ENCODE measurements at places on chromosomes 7 and 10.

DNA sequence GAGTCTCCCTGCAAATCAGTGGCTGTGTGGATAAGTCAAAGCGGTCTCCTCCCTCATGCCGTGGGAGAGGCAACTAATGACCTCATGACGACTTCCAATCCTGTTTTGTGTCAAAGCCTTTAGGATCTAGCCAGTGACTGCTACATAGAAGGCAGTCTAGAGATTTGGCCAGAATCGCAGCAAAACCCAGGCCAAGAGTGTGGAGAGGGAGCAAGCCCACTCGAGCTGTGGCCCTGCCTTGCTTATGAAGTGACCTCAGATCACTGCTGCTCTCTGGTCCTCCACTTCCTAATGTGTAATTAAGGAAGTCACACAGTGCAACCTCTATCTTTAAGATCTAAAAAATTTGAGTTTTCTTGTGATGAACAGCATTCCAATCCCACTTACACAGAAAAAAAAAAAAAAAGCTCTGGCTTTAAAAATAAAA lies 296.7 kb upstream of the KLF6 start:
- DNase-seq, result no peak

DNA sequence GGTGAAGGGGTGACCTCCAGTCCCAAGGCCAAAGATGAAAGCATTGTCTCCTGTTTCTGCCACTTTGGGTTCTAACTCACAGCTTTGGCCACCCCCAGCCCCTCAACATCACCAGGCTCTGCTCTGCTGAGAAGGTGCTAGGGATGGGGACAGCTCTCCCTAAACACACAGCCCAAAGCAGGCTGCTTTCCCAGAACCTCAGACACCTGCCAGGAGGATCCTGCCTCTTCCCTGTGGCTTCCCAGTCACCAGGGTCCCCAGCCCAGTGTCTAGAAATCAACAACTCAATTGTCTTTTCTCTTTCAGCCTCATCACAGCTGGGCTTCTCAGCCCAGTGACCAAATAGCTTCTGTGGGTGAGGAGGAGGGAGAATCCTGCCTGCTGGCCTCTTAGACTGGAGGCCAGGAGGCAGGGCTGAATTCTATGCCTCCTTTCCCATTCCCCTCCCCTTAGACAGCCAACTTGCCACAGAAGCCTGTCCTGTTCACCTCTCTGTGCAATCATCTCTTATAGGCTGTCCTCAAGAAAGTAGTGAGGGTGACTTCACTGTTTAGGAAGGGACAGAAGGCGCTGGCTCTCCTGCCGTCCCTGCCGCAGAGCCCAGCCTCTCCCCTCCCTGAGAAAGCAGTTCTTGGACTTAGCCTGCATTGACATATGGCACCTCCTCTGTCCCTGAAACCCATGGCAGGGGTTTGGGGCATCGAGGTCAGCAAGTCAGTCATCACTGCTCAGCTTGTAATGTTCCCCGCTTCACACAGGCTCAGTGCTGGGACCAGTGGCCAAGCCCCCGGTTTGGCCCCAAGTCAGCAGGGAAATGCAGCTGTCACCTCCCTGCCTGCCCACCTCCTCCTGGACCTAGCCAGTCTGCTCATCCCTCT lies 3.7 kb downstream of the FGF8 start:
- DNase-seq, result no peak

GRCh38 chr10:97975598-97975997 lies 54.8 kb downstream of the CRTAC1 start:
- no peak for DNase-seq

DNA sequence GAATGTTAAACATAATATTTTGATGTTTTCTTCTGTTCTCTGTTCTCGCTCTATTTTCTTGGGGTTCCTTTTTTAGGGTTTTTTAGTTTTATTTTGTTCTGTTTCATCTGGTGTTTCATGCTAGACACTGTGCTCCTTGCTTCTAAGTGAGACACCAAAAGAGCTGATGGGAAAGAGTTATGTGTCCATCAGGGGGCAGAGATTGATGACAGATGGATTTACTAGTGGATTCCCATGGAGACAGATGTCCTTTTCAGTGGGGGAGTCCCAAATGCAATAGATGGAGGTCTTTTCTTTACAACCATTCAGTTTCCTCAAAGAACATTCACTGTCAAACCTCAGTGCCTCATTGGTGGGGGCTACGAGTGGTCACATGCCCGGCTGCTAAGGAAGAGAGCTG lies 34.9 kb downstream of the PRTFDC1 start:
- DNase-seq, result no peak

DNA sequence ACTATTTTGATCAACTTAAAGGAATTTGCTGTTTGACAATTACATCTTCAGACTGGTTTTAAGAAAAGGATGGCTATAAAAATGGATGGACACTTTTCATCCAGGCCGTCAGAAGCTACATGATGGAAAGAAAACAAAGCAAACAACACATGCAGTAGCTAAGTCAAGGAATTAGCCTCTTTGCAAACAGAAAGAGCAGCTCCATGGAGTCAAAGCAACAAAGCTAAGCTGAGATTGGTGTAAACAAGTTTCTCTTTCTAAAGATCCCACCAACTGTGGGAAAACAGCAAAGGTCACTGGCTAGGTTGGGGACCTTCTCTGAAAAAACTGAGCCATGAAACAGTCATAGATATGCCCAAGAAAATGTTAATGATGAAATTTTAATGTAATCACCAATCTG lies 98.9 kb downstream of the RNF133 start:
- DNase-seq, result no peak

DNA sequence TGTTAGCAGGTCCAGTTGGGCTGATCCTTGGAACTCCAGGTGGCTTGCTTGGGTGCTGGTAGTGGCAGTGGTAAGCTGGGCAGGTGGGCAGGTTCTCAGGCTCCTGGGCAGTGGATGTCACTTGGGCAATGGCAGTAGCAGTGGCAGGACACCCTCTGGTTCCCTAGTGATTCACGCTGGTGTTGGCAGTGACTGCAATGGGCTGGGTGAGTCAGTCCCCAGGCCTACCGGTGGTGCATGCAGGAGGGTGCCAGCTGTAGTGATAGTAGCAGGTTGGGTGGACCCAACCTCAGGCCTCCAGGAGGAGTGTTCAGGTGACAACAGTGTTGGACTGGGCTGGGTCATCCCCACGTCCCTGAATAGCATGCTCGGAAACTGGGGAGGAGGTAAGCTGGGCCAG lies 189.2 kb downstream of the ZEB1 start:
- no peak for DNase-seq

GRCh38 chr7:123692471-123692877 lies 36.8 kb downstream of the LMOD2 start:
- no peak for DNase-seq

GRCh38 chr10:15745751-15746150 lies 26.0 kb upstream of the ITGA8 start:
- no peak for DNase-seq

- DNase-seq, result no peak
Measured at GRCh38 chr7:47303014-47303694, 278.8 kb downstream of the TNS3 start.

- peak; percentile 45 for DNase-seq
Measured at GRCh38 chr10:5400468-5401240, 4.0 kb downstream of the TUBAL3 start.

DNA sequence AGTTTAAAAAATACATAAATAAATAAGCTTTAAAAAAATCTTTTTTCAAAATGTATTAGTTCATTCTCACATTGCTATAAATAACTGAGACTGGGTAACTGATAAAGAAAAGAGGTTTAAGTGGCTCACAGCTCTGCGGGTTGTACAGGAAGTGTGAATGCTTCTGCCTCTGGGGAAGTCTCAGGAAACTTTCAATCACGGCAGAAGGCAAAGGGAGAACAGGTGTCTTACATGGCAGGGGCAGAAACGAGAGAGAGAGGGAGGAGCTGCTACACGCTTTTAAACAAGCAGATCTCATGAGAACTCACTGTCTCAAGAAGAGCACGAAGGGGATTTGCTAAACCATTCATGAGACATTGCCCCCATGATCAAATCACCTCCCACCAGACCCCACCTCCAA lies 114.6 kb downstream of the DNAJC1 start:
- no peak for DNase-seq

- no peak for DNase-seq
Measured at GRCh38 chr10:33040436-33040835, 82.4 kb upstream of the ITGB1 start.

DNA sequence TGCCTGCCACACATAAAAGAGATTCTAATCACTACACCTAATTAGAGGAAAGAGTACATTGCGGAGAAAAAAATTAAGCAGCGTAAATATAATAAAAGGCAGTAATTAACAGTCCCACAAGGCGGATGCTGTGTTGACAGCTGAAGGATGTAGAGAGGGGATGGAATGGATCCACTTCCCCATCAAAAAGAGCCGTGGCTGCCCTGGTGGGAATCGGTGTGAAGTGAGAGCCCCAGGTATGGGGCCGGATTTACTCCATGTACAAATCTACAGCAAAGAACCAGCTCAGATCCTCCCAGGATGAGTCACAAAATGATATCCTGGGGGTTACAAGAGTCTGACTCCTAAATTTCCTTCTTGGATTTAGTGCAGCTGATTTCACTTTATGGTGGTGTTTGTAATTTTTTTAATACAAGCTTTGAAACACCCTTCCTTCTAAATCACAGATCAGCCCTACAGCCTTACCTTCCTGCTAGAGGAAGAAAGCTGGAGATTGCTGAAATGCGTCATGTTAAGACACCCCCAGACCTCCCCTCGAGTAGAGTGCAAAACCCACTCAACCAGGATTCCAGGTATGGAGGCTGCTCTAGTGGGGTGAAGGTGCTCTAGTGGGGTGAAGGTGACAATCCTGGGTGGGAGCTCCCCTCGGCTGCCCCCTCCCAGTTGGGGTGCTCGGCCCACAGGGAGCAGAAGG lies 398.4 kb downstream of the PLXNA4 start:
- no peak for DNase-seq

GRCh38 chr10:129033340-129033739 lies 433.7 kb upstream of the MGMT start:
- DNase-seq, result no peak

GRCh38 chr10:14604181-14605142 lies 170.2 kb downstream of the FAM107B start:
- peak; percentile 54 for DNase-seq

DNA sequence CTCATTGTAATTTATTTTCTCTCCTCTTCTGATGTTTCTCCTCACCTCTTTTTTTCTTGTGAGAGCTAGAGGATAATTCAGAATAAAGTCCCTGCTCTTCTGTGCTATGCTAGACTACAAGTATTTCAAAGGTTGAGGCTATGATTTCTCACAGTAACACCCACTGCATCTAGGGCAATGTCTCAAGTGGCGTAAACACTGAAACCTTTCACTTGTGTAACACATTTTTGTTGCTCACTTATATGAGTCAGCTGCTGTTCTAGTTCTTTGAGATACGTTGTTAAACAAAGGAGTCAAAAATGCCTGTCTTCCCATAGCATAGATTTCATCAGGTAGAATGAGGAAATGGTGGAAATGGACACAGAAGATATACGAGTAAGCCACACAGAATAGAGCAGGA lies 305.1 kb upstream of the PITRM1 start:
- no peak for DNase-seq

- no peak for DNase-seq
Measured at GRCh38 chr10:121041906-121042305, 190.7 kb downstream of the WDR11 start.

- DNase-seq, result no peak
Measured at GRCh38 chr10:95756809-95757684, 1.1 kb downstream of the ENTPD1 start.

DNA sequence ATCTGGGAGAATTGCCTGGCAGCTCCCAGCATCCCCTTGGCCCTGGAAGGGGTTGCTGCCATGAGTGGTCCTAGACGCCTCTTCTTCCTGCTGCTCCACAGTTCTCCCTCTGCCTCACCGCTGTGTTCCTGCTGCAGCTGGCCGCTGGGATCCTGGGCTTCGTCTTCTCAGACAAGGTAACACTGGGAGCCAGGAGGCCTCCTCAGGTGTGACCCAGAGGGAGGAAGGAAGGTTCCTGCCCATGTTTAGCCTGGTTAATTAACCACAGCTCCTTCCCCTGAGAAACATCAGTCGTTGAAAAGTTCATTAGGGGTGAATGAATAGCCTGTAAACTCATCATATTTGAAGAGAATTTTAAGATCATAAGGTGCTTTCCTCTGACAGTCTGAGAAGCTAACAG lies 18.2 kb downstream of the TSPAN33 start:
- DNase-seq, result no peak

GRCh38 chr10:114172216-114172615 lies 1.8 kb downstream of the CCDC186 start:
- no peak for DNase-seq

DNA sequence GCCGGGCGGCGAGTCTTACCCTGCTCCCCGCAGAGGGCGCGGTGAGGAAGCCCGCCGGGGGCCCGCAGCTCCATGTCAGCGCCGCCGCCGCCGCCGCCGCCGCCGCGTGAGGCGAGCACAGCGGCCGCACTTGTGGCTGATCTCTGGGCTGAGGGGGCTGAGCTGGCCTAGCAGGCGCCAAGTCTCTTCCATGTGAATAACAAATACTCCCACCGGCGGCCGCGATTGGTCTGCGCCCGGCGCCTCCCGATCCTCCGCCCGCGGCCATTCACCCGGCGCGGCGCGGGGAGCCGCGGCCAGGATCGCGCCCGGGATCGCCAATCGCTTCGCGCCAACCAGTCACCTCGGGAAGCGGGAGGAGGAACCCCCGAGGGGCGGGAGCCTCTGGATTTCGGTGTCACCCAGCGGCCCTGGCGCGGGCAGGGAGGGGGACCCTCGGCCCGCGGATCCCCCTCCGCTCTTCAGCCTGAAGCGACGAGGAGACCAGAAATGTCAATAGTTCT lies at the start of gene GRM8:
GRM8 (minus strand) TSS at position 164 of the 503 bp plus-strand sequence.
- DNase-seq, result peak; percentile 84

DNA sequence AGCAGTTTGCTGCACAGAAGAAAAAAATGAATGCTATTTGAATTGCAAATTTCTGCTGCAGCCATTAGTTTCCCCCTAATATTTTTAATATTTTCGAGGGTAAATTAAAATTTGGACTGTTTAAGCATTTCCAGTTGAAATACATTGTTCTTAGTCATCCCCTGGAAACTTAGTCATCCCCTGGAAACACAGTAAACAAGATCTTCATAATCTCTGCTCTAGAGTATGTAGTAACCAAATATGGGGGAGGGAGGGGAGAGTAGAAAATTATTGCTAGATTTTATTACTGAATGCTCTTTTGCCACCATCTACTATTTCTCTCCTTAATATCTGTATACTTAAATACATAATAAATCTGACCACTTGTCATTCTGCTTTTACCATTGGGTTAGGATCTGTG lies 1053.3 kb downstream of the SORCS1 start:
- no peak for DNase-seq

DNA sequence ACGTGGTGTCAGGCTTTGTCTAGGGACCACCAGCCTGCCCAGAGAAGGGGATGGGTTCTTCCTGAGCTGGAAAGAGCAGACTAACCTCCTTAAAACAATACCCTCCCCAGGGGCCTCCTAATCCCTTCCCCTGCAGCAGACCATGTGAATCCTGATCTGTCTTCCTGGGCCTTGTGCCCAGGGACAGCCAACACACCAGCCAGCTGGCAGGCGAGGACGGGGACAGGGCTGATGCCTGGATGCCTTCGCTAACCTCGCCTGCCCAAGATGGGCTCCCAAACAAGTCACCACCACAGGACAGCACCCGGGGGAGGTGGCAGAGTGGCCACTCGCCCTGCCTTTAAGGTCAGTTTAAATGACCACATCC lies 17.6 kb downstream of the PODXL start:
- no peak for DNase-seq

All from NCI-H1092 (cell line).